ENCODE measurements at places on chromosomes 5 and 9.

- no peak for DNase-seq
Observed at GRCh38 chr5:110738503-110738811, 350 bp upstream of the SLC25A46 start.

DNA sequence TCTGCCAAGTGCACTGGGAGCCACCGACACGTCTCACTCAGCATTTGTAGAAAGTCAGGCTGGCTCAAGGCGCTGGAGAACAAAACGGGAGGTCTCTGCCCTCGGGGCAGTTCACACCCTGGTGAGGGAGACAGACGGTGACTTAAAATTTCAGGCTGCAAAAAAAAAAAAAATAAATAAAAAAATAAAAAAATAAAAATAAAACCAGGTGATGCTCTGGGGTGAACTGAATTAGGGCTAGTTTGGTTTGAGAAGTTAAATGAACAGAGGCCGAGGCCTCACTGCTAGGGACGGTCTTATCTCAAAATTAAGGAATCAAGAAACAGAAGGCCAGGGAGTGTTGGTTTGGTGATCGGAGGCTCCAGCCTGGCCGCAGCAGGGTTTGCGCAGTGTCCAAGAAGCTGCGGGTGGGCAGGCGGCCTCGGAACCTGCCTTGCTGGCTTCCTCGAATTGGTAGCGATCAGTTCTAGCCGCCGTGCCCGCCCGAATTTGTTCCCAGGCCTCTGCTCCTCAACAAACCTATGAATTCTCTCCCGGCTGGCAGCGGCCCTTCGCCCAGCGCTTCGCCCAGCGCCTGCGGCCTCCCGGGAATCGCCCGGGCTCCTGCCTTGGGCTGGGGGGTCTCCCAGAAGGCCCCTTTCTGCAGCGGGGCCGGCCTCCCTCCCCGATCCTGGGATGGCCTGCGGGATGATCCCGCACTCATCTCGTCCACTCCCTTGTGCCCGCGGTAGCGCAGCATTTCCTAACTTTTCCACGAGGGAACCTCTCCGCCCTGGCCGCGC, 1.5 kb downstream of the NKX2-5 start:
- no peak for DNase-seq

- DNase-seq, result no peak
Observed at GRCh38 chr9:34123682-34124081, 2.8 kb downstream of the DCAF12 start.

- no peak for DNase-seq
Observed at GRCh38 chr5:38953426-38954012, 107.7 kb downstream of the OSMR start.

DNA sequence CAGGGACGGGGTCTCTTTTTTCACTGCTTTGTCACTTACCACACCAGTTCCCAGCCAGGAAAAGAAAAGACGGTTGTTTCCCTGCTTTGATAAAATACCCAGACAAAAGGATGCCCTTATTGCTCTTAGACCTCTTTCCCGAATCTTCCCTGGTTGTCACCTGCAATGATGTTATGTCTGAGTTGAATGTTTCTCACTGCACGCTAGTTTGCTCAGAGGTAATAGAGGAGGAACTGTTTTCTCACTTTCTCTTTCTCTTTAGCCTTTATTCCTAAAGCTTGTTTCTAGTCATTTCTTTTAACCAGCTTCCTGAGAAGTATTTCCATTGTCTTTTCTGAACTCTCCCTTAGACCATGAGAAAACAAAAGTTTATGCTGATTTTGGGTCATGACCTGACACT, 32.9 kb downstream of the ACER2 start:
- DNase-seq, result no peak

GRCh38 chr5:52498607-52499006, 289.1 kb upstream of the ITGA1 start:
- no peak for DNase-seq

DNA sequence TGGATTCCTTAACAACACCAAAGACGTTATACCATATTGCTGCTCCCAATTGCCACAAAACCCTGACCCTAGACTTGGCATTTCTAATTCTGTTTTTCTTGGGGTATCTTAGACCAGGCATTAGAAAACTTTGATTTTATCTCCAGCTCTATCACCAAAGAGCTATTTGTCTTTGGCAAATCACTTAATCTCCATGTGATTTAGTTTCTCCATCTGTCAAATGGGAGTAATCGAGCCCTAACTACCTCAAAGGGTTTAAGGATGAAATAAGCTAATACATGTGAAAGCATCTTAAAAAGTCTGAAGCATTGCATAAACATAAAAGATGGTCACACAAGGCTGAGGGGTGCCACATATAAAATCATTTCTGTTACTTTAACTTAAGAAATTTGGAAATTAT, 60.6 kb downstream of the FYB1 start:
- DNase-seq, result no peak

DNA sequence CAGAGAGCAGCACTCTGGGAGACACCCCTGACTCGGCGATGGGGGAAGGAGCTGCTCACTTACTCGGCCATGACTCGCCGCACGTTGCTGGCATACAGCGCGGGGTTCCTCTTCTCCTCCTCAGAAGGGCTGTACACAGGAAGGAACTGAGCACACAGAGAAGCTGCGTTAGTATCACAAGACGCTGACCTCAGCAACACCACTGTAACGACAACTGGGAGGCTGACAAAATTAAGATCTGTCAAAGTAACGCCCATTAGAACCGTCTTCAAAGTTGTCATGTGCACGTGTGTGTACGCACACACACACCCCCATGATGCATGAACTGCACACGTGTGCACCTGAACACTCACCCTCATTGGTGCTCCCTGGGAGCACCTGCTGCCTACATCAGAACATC, 32.1 kb upstream of the SLC6A3 start:
- no peak for DNase-seq

- DNase-seq, result no peak
Observed at GRCh38 chr9:124392254-124392870, 22.9 kb downstream of the PSMB7 start.

DNA sequence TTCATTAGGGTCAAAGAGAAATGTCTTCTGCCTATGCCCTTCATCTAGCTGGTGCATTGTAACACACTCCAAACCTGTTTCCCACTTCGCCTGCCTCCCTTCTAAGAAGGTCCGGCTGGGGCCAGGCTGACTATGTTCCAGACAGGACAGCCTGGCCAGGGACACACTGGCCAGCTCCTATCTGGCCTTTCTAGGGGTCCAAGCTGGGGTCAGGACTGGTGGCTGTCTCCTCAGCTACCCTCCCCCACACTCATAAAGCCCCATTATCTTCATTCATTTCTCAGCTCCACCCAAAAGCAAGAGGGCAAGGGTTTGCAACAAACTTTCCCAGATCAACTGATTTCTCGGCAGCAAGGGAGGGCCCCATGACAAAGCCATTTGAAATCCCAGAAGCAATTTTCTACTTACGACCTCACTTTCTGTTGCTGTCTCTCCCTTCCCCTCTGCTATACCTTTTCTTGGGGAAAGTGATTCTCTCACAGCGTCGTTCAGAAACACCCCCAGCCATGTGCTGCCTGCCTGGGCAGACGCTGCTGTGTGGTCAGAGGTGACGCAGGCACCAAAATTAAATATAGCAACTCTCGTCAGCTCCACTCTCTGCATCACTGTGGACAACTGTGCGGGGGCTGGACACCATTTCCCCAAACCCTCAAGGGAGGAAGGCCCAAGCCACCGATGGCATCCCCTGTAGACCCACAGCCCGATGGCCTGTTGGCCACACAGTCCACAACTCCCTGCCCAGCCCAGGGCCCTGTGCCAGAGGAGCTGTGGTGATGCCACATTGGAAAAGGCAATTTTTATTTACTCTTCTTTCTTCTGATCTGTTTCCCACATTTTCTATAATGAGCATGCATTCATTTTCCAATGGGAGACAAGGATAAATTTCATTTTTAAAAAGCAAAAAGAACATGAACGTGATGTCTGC, 6.1 kb downstream of the IL13 start:
- no peak for DNase-seq

- no peak for DNase-seq
Observed at GRCh38 chr9:133268335-133269056, 6.5 kb downstream of the ABO start.

DNA sequence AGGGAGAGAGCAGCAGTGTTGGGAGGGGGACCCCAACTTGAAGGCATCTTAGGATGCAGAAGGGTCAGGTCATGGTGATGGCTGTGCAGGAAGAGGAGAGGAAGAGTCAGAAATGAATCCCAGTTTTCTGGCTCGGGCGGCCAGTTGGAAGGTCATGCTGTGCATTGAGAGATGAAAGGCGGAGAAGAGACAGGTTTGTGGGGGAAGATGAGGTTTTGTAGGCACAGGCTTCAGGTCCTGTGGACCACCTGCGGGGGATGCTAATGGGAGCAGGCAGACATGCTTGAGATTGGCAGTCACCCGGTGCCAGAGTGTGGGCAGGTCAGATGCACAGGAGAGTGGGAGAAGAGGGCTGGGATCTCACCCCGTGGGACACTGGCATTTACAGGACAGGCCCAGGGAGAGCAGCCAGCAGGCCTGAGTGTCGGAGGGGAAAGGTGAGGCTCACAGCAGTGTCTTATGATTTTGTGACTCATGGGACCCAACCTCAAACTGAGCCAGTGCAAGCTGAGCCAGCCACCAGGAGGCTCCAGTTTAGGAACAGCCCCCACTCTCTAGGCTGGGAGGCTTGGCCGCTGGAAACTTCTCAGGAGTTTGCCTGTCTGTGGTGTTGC, 17.5 kb downstream of the STXBP1 start:
- no peak for DNase-seq

DNA sequence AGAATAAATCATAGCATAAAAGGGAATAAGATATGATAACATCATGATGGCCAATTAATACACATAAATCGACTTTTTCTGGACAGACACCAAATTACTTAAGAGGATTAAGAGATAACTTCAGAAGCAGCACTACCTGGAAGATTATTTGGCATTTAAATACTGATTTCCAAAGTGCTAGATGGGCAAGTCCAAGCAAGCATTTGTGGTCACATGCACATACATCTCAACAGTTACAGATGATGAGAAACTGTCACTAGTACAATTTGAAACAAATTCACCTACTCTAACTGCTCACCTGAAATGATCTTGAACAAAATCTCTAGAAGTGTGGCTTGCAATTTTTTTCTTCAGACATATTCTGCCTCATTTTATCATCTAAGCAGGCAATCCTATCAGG, 26.8 kb upstream of the RASGEF1C start:
- DNase-seq, result no peak

DNA sequence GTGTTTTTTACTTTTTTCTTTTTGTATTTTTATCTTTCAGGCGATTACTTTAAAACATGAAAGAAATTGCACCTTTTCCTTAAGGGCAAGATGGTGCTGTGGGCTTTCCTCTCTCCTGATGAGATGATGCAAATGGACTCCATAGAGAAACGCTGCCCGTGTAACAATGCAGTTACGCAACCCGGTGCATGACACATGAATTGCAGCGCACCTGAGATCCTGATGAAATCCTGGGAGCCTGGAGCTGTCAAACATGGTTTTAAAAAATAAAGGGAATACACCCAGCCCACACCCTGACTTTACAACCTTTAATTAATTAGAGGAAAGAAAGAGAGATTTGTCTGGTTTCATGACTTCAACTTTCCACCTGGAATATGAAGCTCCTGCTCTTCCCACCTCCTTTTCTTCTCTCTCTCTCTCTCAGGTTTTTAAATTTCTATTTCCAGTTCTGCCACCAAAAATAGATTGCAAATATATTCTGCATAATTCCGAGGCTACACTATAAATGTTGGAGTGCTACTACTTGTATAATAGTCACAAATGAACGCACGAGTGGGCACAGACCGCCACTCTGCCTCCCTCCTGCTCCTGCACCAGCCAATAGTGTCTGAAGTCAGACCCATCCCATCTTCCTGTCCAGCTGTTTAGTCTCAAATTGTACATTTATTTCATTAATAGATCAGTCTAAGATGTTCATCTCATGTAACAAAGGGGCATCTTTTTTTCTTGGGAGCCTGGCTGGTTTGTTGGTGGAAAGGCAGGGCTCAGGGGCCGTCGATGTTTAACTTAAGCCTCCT, 179.1 kb downstream of the AUH start:
- no peak for DNase-seq

- DNase-seq, result no peak
Observed at GRCh38 chr5:113505181-113505580, 8.3 kb upstream of the YTHDC2 start.

GRCh38 chr5:82806513-82806912, 270.7 kb downstream of the TMEM167A start:
- no peak for DNase-seq

- no peak for DNase-seq
Observed at GRCh38 chr5:15834596-15835245, 334.7 kb downstream of the FBXL7 start.

GRCh38 chr5:66860199-66860975, 264.2 kb downstream of the MAST4 start:
- DNase-seq, result no peak

DNA sequence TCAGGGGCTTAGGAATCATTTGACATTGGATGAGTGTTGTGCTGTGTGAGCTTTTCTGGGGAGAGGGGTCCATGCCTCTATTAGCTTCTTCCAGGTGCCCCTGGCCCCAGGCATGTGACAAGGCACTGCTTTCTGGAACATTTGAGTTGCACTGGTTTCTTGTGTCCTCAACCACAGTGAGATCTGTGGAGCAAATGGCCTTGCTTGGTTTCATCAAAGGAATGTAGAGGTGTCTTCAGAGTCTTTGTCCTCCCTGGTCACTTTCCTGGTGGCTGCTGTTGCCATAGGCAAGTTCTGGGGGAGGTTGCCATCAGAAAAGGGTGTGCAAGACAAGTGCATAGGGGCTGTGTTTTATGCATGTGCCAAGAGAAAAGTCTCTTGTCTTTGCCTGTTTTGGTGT, 157.5 kb downstream of the MACROH2A1 start:
- DNase-seq, result no peak

- no peak for DNase-seq
Observed at GRCh38 chr5:41408676-41409443, 101.5 kb downstream of the PLCXD3 start.

- no peak for DNase-seq
Observed at GRCh38 chr5:150266871-150267291, 22.7 kb downstream of the CAMK2A start.

DNA sequence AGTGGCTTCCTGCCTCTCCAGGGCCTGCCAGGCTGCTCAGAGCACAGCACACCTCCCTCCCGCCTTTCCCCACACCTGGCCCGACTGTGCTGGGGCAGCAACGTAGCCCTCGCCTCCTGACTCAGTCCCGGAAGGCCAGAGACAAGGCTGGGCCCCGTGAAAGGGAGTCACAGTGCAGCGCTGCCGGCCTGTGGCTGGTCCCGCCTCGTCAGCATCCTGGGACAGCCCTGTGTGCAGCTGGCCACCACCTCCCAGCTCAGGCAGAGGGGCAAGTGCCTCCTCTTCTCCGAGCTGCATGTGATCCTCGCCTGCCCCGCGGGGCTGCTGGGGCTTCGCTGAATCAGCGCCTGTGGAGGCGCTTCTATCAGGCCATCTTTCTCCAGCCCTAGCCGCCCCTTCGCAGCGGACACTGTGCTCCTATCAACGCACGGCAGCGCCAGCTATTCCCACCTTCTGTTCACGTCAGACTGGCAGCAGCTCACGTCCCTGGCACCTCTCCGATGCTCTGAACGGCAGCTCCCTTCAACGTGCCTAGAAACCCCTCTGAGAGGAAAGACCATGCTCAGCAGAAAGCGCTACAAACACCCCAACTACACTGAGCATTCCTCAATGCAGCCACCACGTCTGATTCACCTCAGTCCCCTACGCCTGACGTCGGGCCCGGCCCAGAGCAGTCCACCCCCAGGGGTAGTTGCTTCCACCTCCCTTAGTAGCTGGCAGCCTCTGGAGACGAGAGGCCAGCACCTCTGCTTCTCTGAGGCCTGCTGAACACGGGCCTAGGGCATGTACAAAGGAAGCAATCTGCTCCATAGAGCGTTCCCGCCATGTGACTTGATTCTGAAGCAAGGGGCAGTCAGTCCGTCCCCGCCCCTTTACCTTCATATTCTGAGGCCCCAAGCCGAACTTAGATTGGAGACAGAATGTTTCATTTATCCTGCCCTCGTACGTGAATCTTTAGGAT, 78.8 kb downstream of the GPR21 start:
- DNase-seq, result no peak

- no peak for DNase-seq
Observed at GRCh38 chr9:32722704-32723103, 60.6 kb upstream of the TMEM215 start.
